Right lobe of liver (tissue), 6 donors: ENCODE measurements at places on chromosomes 16 and 17.

DNA sequence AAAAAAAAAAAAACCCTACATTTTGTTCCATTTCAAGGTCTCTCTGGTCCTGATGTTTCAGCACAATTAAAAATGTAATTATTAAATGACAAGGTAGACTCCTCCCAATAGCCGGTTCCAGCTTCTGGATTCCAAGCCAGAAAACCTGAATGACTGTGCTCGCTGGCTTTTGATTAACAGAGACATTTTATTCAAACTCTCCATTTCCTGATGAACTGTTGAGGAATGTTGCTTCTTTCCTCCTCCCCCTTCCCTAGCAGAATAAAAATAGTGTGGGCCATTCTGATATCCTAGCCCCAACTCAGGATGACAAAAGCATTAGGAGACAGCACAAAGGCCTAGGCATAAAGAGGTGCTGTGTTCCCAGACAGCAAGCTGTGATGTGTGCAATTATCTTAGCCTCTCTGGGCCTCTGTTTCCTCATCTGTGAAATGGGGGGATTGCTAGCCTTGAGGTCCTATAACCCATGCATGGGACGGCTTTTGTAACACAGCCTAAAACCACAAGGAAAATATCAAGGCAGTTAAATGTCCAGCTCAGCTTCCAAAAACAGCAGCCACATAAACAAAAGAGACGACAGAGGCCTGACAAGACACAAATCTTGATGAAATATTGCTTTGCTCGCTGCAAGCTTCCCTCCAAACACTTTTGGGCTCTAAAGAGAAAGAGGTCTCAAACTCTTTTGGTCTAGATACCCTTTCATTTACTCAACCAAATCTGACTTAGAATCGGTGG, 127.2 kb upstream of the RCVRN start:
- no peak for DNase-seq

DNA sequence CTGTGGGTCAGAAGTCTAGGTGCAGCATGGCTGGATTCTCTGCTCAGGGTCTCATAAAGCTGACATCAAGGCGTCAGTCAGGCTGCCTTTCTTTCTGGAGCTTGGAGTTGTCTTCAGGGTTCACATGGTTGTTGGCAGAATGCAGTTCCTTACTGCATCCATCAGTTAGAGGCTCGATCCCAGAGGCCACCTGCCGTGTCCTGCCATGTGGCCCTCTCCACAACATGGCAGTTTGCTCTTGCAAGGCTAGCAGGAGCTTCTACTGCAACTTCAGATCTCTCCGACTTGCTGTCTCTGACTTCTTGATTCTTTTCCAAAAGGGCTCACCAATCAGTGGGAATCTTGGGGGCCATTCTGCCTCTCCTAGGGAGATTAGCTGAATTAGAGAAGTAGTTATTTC, 11.9 kb downstream of the PITPNC1 start:
- DNase-seq, result no peak

DNA sequence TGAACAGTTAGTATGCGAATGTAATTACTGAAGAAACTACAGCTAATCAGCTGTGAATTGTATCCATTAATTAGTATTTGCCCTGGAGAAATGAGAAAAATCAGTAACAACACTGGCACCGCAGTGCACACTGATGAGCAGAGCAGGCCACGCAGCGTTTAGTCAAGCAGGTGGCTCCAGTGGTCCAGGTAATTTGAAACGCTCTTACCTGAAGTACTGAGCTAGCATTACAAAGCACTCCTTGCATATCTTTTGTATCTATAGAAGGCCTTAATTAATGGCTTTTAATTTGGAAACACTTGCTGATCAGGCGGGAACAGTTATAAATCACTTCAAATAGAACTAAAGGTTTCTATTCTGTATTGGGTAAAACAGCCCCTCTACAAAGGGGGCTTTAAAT, 76.4 kb downstream of the TOX3 start:
- DNase-seq, result no peak

- no peak for DNase-seq
Observed at GRCh38 chr16:86317813-86318650, 192.3 kb upstream of the FOXF1 start.

DNA sequence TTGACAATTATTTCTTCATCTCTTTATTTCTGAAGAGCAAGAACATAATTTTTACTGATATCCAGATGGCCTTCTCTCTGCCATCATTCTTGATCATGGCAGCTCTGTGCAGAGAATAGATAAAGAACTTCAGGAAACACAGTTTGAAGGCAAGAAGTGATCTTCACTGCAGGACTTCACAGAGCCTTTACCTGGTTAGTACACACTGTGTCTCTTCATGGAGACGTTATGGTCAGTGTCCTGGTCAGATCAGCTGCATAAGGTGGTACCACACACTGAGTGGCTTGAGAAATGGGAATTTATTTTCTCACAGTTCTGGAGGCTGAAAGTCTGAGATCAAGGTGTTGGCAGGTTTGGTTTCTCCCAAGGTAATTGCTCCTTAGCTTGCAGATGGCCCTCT, 129.5 kb downstream of the UTP18 start:
- DNase-seq, result no peak

DNA sequence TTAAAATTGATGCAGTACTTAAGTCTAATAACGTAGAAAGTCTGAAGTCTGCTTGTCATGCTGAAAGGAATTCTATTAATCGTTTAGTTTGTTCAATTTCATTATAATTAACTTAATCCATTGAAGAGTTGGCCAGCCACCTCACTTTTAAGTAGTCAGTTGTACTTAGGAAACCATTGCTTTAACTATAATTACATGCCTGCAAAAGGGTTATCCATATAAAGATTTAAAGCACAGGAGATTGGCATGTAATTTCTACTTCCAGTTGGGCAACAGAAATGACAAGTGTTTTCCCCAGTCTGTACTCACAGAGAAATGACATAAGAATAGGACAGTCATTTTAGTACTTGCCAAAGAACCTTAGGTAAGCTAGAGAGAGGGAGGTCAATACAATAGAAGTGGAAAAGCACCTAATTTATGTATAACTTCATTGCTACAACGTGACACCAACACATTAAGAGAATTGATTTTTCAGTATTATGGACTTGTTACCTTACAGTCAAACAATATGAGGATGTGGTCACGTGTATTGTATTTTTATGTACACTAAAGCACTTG, 3.7 kb upstream of the USP32 start:
- no peak for DNase-seq

- DNase-seq, result no peak
Observed at GRCh38 chr16:1348926-1349325, 2.8 kb downstream of the TSR3 start.

GRCh38 chr16:82660075-82660645, 33.4 kb downstream of the CDH13 start:
- no peak for DNase-seq

- no peak for DNase-seq
Observed at GRCh38 chr17:51298508-51299371, 38.4 kb downstream of the UTP18 start.

DNA sequence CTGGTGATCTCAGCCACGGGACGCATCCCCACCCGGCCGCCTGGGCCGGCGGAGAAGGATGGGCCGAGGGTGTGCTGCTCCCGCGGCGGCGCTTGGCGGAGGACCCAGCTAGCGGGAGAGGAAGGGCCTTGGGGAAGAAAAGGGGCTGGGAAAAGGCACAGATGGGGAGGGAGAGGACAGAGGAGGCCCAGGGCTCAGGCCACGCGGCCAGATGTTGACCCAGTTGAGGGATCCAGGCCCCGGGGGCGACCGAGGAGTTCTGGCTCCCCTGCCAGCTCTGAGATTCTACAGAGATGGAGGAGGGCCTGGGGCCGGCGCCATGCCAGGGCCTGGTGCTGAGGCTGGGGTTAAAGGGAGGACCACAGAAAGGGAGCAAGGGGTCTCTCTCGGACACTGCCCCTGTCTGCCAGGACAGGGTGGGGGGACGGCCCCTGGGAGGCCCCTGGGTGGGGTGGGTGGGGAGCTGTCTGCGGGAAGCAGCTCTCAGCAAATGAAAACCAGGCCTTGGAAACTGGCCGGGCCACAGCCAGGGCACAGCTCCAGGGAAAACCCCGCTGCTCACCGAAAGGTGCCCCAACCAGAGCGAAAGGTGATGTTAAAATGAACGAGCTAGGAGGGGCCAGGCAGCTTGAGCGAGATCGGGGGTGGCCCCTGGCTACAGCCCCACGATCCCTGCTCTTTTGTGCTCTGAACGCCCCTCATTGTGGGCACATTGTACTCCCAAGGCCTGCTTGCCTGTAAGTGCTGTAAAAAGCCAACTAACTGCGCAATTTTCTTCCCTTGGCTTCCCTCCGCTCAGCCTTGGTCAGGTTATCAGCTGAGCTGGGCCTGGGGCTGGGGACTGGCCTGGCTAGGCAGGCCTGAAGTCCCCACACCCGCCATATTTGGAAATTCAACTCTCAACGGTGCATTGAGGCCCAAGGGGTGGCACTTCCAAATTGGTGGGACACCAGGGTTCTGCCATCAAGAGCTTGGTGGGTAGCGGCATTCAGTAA, 191.4 kb downstream of the ZNF423 start:
- no peak for DNase-seq

DNA sequence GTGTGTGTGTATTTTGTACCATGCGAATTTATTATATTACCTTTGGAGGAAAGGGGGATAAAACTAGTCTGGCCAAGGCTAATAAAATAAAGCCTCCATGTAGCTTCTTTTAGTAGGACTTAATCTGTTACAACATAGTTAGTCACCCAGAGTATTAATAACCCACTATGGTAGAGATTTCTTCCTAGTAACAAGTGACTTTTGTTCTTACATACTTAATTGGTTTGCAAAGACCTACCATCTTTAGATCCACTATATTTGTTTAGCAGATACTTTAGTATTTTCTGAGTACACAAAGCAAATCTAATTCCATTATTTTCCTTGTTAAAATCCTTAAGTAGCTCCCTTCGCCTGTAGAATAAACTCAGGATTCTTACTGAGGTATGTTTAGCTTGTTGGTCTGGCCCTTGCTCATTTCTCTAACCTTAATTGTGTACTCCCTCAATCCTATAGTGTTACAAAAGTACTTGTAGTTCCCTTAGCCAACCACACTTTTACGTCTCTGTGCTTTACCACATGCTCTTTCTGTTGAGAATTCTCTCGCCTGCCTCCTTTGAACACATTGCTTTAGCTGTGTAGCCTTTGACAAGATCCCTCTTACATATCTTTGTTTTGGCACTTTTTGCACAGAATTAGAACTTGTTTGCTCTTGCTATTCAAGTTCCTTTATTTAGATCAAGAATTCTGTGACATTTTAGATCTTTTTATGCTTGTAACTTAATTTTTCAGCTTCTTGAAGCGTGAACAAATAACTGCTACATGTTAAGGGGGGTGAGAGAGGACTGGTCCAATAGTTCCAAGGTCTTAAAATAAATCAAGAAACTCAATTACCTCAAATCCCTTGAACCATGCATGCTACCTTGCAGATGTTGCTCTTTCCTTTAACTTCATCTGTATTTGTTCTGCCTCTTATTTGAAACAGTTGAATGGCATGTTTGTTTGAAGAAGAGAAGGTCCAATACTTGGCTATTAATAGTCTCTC, 23.8 kb downstream of the CLTC start:
- DNase-seq, result no peak

GRCh38 chr17:3688852-3689261, 7.1 kb downstream of the P2RX5 start:
- DNase-seq, result no peak

GRCh38 chr16:81350306-81350615, 35.5 kb downstream of the GAN start:
- DNase-seq, result no peak

- no peak for DNase-seq
Observed at GRCh38 chr17:10741416-10742135, 11.8 kb upstream of the TMEM220 start.

DNA sequence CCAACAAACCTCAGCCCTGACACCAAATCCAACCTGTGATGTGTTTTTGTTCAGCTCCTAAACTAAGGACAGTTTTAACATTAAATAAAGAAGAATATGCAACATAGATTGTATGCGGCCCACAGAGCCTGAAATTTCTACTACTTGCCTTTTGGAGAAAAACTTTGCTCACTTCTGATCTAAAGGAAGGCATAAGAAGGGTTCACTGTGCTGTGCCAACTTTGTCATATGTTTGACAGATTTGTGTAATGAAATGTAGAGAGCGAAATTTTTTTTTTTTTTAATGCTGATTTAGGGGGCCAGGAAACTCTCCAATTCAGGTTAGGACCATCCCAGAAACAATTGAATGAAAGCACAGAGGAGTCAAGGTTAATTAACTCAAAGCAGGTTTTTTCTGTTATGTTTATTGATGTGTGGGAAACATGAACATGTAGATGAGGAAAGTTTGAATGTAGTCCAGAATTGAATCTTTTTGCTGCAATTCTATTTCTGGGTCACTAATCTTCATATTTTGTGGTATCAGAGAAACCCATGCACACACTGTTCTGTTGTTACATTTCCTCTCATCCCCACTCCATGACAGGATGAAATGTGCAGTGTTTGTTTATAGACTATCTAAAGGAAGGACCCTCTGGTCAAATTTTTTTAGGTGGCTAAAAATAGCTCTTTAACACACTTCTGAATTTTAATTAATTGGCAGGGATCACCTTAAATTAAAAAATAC, 71.5 kb downstream of the TAOK1 start:
- DNase-seq, result no peak

DNA sequence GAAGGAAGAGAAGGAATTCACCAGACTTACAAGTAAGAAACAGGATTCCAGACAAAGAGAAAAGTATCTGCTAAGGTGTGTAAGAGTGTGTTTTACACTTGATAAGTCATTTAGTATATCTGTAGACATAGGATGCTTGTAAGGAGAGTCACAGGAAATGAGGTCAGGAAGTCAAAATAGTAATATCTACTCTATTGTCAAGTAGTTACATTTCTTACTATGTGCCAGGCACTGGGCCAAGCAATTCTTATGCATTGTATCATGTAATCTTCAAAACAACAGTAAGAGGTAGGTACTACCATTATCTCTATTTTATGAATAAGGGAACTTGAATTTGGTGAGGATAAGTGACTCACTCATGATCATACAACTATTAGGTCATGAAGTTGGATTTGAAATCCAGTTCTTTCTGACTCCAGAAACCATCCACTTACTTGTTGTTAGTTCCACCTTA, 129.1 kb downstream of the SNX11 start:
- no peak for DNase-seq

GRCh38 chr17:65572186-65572580, 10.7 kb upstream of the AXIN2 start:
- no peak for DNase-seq

DNA sequence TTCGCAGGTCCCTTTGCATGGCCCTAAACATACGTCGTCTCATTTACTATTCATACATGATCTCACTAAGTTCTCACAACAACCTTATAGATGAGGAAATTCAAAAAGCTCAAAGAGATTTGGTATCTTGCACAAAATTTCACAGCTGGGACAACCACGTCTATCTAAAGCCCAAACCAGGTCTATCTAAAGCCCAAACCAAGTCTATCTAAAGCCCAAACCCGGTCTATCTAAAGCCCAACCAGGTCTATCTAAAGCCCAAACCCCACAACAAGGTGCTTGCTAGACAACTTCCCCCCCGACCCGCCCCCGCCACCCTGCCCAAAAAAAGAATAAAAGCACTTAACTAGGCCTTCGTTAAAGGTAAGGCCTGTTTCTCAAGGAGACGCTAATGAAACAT, 174.9 kb downstream of the VPS53 start:
- no peak for DNase-seq

GRCh38 chr16:22073350-22073749, 19.0 kb upstream of the VWA3A start:
- no peak for DNase-seq

GRCh38 chr16:24516900-24517669, 22.3 kb upstream of the RBBP6 start:
- DNase-seq, result peak; percentile 74

GRCh38 chr17:76529224-76530094, 8.1 kb downstream of the CYGB start:
- peak; percentile 50 for DNase-seq
